ENCODE measurements at places on chromosomes 7 and 10.

DNA sequence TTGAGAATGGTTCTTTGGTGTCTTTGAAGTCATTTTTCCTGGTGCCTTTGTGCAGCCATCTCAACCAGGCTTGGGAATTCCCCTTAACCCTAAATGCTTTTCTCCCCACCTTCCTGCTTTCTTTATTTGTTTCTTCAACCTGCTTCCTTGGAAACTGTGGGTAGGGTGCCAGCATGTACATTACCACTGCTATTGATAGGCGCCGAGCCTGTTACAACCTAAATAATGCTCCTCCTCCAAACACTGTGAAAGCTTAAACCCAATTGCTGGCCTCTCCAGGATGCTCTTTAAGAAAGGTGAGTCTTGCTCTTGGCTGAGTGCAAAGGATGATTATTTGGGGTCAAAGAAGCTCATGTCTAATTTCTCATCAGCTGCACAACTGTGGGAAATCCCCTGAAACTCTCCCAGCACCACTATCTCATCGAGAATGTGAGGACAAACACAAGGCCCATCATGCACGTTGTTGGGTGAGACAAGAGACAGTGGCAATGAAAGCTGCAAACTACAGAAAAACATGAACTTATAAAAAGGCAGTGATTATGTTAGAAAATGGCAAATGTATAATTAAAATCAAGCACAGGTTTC lies 285.5 kb upstream of the IGFBP3 start:
- no peak for DNase-seq

DNA sequence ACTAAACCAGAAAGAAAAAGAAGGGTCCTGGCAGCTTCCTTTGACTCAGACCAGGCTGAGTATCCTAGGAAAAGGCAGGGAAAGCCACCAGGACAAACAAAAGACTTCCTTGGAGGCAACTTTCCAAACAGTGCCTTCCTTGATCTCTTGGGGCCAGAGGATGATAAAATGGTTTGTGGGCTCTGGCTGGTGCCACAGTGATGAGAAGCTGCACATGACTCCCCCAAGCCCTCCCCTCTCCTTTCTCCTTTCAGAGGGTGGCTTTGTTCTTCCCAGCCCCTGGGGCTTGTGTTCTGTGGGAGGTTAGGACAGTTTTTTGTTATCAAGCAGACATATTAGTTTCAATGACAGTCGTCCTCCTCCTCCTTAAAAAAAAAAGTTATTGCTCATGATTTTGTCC lies 183.2 kb downstream of the SEM1 start:
- DNase-seq = no peak

DNA sequence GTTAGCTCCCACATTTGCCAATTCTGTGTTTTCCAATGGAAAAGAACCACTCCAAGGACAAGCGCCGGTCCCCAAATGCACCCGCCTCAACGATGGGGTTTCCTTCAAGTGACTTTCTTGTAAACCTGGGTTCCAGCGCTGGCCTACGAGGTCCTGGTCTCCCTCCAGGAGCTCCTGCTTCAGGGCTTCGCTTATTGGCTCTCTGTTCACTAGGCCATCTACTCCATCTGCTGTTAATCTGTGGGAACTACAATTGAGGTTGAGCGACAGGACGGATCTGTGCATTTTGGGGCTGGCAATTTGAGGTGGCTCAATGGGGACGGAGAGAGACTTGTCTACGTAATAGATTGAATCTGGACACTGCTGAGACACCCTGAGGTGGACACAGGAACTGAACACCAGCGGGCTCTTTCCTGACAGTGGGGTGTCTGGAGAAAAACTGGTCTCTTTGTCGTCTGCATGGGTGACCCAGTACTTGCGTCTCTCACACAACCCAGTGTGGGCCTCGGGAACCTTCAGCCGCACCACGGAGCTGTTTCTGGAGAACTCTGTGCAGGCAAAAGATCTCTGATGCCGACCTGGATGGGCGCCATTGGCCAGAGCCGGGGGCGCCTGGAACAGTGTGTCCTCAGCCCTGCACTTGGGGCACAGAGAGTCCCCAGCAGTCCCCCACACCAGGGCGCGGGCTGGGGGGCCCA lies 115.9 kb upstream of the ADAM12 start:
- peak; percentile 17 for DNase-seq

DNA sequence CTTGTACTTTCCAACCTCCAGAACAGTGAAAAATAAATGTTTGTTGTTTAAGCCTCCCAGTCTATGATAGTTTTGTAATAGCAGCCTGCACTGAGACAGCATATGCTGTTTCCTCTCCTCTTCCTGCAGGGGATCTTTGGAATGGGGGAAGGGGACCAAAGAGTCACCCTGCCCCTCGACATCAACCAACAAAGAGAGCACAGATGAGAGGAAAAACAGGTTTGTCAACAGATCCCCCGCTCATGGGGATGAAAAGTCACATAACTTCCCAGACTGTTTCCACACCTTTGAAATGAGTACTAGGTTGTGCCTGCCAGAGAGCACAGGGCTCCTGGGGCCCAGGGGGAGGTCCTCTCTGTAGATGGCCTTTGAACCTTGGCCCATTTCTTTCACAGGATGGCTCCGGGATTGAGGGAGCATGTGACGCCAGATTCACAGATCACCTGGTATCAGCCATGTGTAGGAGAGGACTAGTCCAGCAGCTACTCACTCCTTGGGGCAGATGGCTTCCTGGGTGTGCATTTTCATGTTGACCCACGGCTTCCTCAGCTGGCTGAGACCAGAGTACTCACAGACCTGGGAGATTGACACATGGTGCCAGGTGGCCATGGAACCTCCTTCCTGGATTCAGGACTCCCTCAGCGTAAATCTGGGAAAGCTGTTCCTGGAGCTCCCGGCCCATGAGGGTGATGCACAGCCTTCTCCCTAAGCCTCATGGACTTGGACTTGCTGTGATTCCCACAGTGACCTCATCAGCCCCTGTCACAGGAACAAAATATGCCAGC lies 125.6 kb downstream of the CXCL12 start:
- DNase-seq = no peak

DNA sequence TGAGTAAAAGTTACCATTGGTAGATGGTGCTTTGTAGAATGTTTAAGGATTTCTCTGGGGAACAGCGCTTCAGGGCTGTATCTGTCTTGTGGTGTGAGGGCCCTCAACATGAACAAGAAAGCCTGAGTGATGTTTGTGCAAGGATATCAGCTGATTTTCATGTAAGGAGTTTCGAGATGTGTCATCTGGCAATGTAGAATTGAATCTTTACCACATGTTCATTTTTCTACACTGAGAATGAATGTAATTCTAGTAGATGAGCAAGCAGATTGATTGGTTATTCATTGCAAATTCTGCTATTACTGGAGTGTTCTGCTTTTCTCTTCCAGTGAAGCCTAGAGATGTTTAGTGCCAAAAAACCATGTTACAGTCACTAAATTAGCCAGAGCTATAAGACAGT lies 87.7 kb downstream of the ST7 start:
- DNase-seq = no peak

- no peak for DNase-seq
Observed at GRCh38 chr7:33837356-33837851, 67.9 kb upstream of the BMPER start.

- peak; percentile 22 for DNase-seq
Observed at GRCh38 chr7:1741751-1742554, 71.9 kb downstream of the ELFN1 start.

GRCh38 chr10:100022403-100022802 lies 12.7 kb upstream of the DNMBP start:
- DNase-seq = no peak

- DNase-seq = no peak
Observed at GRCh38 chr10:51700228-51700817, 928 bp upstream of the CSTF2T start.

DNA sequence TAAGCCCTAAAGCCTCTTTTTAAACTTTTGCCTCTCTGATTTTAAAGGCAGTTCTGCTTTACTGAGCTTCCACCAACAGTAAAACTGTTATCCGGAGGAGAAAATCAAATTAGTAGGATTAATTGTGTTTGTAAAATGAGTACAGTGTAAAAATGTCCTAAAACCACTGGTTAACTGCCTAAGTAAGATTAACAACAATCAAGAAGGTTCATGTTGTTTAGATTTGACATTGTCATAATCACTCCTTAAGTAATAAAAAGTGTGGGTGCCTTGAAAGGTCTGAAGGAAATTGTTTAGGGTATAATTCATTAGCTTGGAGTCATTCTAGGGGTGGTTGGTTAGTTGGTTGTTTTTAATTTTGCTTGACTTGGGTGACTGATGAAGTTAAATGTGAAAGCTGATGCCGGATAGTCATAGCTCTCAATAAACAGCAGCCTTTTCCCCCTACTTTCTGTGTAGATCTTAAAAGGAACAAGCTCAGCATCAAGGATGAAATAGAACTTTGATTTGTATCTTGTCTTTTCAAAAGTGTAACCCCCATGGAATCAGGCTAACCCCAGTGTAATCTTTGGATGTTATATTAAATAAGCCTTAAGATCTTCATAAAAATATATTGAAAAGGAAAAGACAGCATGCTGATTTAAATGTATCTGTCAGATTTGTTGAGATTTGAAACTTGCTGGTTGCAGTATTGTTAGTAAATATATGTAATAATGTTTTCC lies 148.3 kb downstream of the ARID5B start:
- no peak for DNase-seq

Data from CD4-positive, alpha-beta T cell treated with Interleukin-4 for 1 hour (primary cell).